ENCODE measurements at places on chromosomes 3 and 15.

GRCh38 chr3:52313774-52314188 lies 2.3 kb upstream of the DNAH1 start:
- DNase-seq = no peak

GRCh38 chr3:49616491-49616941 lies 57.6 kb upstream of the APEH start:
- no peak for DNase-seq

GRCh38 chr3:94734206-94734605 lies 671.3 kb downstream of the NSUN3 start:
- DNase-seq = no peak

DNA sequence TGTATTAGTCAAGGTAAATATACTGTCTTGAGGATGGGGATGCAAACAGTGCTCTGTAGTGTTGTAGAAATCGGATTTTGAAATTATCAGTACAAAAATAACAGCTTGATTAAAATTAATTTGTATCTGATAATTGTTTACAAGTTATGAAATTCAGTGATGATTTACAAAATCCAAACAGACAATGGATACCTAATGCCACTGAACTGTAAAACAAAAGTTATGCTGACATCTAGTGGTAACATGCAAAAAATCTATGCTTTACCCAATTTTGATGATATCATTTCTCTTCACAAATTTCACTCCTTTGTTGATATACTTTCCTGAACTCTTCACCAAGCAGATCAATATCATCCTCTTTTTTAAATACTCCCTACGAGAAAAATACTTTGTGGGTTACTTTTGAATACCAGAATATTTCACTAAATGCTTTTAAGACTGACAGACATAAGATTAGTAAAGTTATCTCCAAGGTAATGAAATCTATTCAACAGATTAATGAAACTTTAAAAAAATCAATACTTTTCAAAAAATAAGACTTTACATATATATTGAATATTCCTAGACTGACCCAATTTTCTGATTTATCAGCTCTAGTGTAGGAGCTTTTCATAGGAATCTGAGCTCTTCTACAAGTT lies 36.0 kb downstream of the MNS1 start:
- DNase-seq = peak; percentile 16

GRCh38 chr3:15926871-15927270 lies 129.1 kb upstream of the ANKRD28 start:
- no peak for DNase-seq

- no peak for DNase-seq
Measured at GRCh38 chr3:29410660-29411405, 130.0 kb downstream of the RBMS3 start.

DNA sequence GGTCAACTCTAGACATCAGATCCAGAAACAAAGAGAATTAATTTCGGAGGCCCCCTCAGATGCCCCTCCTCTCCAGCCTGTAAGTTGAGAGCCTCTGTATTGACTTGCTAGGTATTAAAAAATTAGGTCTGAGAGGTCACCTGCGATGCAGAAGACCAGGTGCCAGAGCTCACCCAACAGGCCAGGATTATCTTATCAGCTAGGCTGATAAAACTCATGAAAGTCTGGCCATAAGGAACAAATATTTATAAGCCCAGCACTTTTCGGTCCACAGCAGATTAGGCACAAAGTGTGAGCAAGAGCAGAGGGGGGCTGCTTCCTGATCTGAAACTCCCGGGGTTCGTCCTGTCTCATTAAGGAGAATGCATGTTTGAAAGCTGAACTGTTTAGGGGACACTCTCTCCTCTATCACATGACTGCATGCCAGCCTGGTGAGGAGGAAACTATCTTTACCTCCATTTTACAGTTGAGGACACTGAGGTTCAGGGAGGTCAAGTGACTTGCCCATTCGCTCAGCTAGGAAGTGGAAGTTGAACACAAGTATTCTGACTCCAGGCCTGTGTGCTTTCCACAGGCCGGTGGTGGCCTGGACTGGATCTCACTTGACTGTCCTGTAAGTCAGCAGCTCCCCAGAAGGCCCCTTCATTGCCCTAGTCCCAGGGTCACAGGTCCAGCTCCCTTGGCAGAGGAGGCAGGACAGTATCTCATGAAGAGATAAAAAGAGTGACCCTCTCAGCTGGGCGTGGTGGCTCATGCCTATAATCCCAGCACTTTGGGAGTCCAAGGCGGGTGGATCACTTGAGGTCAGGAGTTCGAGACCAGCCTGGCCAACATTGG lies 39.6 kb upstream of the MAGEF1 start:
- no peak for DNase-seq

DNA sequence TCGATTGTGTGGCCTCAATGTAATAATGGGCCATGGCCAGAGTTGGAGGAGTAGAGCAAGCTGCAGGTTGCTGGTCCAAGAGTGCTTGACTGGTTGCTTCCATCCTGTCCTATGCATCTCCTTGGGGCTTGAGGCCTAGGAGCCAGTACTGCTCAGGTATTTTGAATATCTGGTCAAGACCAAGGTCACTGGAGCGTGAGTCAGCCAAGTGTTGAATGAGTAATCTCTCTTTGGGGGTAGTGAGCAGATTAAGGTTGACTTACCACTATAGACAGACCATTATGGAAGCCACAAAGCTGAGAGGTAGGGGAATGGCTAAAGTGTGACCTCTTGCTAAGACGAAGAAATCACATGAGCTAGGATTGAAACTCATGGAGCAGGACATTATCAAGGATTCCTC lies 9.4 kb upstream of the PARP6 start:
- DNase-seq = no peak

- no peak for DNase-seq
Measured at GRCh38 chr3:94794563-94794962, 731.7 kb downstream of the NSUN3 start.

DNA sequence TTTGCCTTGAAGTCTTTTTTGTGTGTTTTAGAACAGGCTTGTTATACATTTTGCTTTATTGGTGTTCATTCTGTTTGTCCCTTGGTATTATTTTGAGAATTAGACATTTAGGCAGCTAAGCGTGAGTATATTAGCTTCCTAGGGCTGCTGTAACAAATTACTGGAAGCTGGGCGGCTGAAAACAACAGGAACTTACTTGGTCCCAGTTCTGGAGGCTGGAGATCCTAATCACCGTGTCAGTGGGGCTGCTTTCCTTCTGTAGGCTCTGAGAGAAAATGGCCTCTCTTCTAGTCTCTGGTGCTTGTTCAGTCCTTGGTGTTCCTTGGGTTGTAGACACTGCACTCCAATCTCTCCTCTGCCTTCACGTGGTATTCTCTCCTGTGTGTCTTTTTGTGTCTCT lies 142.3 kb downstream of the KLHL25 start:
- DNase-seq = no peak

DNA sequence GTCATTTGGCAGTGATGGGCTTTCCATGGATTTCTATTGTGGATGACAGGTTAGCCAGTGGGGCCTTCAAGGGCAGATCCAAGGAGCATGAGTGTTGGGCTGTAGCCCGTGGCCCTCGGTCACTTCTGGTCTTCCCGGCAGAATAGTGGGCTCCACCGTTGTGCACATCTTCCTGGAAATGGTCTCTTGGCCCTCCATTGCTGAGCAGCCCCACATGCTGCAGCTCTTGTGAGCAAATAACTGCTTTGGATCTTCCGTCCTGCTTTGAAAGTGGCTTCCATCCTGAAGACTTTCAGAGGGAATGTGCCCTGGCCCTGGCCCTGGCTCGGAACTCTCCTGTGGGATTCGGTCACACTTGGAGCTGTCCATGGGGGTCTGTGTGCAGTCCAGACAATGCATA lies 102.8 kb downstream of the SNRPN start:
- DNase-seq = no peak

DNA sequence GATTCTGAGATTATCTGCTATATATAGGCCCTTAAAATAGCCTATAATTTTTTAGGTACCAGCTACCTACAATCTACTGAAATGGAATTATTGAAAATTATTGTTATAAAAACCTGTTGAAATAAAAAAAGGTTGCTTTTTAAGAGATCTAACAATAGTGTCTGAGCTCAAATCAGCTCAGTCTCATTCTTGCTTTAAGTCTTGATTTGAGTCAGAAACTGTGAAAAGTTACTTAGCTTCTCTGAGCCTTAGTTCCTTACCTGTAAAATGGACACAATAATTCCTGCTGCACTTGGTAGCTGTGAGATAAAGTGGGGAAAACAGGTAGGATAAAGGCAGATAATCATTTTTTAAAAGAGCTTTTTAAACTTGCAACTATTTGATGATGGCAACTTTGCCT lies 118.8 kb upstream of the UBE2E2 start:
- DNase-seq = no peak

- DNase-seq = no peak
Measured at GRCh38 chr15:91263632-91264531, 163.8 kb downstream of the SV2B start.

DNA sequence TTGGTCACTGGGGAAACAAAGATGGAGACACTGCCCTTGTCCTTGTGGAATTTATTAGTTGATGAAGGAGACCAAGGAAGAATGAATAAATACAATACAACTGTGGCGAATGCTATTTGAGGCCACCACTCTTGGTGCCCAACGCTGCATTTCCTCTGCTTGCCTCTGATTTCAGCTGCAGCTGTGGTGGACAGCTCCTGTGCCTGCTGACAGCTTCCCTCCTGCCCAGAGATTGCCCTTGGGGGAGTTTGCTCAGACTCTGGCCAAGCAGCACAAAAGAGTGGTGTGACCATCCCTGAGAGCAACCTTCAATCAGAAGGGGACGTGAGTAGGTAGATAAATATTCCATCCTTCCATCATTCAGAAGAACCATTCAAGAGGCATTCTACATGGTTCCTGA lies 64.6 kb upstream of the FHIT start:
- no peak for DNase-seq

DNA sequence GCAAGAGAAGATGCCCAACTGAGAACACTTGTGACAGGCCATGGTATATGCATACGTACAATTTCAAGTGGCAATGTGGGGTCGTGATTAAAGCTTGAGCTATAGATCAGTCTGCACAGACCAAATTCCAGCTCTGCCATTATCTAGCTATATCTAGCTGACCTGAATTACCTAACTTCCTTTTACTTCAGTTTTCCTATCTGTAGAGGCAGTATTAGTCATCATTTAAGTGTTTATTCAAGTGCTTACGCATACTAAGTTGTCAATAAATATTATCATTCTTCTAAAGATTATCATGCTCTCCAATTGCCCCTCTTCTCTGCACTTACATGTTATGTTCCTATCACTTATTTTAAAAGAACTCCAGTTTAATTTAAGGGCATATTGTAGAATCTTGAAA lies 87.9 kb downstream of the ARPP21 start:
- no peak for DNase-seq

- no peak for DNase-seq
Measured at GRCh38 chr3:73718326-73719110, 93.8 kb upstream of the PDZRN3 start.

DNA sequence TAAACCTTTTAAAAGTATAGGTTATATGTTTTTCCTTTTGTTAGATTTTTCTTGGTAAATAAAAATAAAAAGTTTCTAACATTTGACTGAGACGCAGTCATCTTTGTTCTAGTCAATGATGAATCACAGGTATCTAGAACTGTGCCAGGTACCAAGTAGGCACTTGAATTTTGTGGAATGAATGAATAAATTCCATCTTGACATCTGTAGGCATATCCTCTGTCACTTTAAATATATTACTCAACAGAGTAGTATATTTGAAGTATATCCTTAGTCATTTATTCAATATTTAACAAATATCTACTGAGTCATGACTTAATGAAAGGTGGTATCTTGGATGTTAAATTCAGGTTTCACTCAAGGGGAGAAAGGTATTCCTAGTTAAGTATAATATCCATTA lies 828.4 kb downstream of the TUSC7 start:
- DNase-seq = no peak

- no peak for DNase-seq
Measured at GRCh38 chr3:17412950-17413530, 329.4 kb downstream of the TBC1D5 start.

DNA sequence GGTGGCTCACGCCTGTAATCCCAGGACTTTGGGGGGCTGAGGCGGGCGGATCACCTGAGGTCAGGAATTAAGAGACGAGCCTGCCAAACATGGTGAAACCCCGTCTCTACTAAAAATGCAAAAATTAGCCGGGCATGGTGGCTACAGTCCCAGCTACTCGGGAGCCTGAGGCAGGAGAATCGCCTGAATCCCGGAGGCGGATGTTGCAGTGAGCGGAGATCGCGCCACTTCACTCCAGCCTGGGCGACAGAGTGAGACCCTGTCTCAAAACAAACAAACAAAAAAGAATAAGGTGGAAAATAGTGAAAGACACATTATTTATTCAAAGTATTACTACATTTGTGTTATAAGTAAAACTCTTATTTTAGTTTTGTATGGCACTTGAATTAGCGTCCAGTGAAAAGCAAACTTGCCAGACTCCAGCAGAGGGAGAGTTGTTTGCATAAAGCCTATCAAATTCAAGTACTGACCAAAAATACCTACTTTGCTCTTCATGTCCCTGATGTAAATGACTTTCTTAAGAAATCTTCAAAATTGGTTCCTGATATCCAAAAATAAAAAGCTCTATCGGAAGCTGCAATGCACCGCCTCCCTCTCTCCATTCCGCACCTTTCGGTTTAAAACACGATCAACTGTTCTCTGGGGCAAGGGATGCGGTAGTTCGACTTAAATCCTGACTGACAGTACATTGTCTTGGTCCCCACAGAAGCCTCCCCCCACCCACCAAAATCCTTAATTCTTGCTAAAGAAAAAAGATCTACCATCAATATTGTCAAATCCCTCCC lies 1.2 kb downstream of the TRPM7 start:
- DNase-seq = no peak

DNA sequence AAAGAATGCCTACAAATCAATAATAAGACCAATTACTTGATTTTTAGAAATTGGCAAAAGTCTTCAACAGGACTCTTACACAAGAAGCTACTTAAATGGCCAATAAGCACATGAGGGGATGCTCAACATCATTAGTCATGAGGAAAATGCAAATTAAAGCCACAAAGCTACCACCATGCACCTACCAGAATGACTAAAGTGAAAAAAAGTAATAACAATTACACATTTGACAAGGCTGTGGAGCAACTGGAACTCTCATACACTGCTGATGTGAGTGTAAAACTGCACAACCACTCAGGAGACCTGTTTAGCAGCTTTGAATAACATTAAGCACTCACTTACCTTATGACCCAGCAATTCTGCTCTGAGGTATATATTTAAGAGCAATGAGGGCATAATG lies 68.4 kb downstream of the PPCDC start:
- no peak for DNase-seq

DNA sequence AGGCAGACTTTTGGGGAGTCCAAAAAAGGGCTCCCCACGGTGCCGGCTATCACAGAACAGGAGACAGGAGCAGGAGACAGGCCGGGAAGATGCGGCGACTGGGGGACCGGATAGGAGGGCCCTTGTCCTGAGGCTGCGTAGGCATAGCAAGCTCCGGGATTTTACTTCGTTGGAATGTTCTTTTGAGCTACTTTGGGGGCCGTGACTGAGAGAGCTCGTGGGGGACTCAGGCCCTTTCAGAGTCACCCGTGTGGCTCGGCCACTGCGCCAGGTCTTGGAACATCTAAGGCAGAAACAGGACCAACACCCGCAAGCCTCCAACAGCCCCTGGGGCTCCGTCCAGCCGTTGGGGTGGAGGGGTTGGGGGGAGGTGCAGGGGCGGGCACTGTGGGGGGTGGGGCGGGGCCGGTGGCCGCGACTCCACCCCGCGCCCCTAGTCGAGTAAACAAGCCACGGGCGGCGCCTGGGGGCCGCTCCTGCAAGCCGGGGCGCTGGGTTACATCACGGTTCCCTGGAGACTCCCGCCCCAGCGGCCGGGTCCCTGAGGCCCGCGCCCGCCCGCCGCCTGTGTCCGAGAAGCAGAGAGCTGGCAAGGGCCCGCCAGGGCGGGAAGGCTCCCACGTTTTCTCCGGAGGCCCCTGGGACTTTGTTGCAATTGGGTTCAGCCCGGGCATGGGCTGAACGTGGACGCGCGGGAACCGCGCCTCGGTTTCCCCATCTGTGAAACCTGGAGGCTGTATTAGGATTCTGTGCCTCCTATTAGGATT lies 23.3 kb upstream of the C15orf39 start:
- DNase-seq = no peak

Measured in frontal cortex (tissue), 4 donors.